AG08396 (cell line): ENCODE measurements at places on chromosomes 6 and 20.

- no peak for DNase-seq
Observed at GRCh38 chr6:21935561-21936028, 342.0 kb downstream of the SOX4 start.

GRCh38 chr6:106808758-106809157 is 165.8 kb downstream of the CD24 start:
- DNase-seq = no peak

- DNase-seq = no peak
Observed at GRCh38 chr6:35911871-35912653, 8.8 kb downstream of the SRPK1 start.

- DNase-seq = no peak
Observed at GRCh38 chr20:20102716-20103258, 50.5 kb downstream of the CFAP61 start.

GRCh38 chr6:138716013-138716412 is 57.6 kb upstream of the CCDC28A start:
- no peak for DNase-seq

DNA sequence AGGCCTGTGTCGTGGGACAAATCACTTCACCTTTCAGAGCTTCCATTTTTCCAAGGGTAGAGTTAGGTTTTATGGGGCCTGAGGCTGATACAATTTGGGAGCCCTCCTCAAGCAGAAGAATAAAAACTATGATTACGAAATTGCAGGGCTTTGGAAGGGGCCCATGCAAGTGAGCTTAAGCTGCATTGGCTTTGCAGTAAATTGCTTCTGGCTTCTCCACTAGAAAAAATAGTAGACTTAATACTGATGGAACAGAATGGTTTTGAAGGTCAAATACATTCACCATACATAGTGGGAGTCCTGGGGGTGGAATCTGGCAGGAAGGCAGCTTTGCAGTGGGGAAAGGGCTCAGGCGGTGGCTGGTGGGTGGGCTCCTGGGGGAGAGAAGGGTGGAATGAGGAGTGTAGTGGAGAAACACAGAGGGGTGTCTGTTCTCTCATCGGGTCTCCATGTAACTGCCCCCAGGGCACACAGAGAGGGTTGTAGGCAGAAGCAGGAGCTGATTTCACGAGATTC is 55.9 kb upstream of the RNF24 start:
- DNase-seq = no peak

GRCh38 chr6:143531720-143532499 is 20.4 kb upstream of the FUCA2 start:
- DNase-seq = no peak
